AG04450 (cell line): ENCODE measurements at places on chromosomes 5 and 9.
A peak's percentile ranks its signal among the peaks of the same experiment; 100 is the strongest.

DNA sequence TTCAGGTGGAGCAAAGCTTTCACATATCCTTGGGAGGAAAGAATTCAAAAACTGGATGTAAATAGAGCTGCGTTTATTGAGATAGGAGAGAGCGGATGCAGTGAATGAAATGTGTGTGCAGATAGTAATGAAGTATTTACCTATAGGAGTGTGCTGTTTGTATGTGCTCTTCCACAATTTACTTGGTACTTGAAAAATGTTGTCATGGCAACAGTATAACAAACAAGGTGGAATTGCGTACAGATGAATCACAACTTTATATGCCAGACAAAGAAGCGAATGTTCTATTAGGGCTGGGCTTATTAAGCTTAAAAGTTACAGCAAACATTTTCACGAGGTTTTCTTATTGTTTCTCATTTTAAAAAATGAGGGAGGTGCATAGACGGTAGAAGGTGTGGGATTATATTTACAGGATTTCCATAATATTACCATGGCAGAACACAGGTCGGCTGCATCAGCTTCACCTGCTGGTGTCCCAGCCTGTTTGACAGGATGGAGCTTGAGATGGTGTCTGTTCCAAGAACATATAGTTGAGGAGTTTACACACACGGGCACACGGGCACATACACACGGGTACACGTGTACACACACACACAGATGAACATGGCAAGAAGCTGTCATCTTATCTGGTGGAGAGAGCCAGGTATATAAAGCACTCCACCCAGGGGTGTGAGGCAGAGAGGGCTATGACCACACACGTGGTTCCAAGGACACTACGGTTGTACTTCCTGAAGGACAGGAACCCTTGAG lies 155.7 kb downstream of the RMI1 start:
- no peak for DNase-seq

DNA sequence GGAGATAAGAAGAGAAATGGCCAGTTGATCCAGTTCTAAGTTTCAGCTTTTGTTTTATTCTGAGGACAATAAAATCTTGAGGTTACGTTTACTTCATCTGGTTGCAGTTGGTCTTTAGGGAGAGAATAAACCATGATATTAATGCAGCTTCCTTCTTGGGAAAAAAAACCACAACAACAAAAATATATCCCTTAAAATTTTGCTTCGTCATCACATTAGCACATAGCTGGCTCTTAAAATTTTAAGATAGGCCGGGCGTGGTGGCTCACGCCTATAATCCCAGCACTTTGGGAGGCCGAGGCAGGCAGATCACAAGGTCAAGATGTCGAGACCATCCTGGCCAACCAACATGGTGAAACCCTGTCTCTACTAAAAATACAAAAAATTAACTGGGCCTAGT lies 86.4 kb downstream of the EQTN start:
- DNase-seq: no peak

DNA sequence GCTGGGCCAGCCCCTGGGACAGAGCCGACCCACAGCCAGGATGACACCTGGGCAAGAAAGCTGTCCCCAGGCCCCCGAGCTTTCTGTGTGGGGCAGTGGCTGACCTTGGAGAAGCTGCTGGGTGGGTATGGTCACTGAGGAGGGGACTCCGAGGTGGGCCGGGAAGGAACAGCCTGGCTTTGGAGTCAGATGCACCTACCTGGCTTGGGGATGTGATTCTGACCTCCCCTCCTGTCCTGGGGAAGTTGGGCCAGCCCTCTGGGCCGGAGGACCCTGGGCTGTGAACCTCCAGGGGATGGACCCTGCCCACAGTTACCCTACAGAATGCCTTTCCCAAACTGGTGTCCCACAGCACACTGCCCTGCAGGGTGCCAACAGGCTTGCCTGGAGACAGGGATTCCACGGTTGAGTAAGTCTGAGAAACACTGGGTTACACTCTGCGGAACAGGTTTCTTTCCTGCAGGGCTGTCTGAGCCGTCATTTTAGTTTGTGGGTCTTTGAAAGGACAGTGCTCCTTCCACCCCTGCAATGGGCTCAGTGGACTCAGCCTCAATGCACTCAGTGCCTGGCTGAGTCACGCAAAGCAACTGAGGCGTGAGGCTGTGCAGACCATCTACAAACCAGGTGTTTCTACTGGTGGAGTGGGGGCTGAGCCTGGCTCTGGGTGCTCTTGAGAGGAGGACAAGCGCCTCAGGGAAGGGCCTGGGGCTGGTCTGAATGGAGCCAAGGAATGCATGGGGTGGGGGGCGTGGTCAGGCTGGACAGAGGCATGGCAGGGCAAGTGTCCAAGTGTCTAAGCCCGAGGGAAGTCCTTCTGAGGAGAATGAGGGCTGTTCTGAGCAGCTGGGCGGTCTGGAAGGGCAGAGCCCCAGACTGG lies 41.3 kb upstream of the PHYKPL start:
- DNase-seq: no peak

GRCh38 chr9:78015241-78015640 lies 16.4 kb downstream of the GNAQ start:
- DNase-seq: no peak

DNA sequence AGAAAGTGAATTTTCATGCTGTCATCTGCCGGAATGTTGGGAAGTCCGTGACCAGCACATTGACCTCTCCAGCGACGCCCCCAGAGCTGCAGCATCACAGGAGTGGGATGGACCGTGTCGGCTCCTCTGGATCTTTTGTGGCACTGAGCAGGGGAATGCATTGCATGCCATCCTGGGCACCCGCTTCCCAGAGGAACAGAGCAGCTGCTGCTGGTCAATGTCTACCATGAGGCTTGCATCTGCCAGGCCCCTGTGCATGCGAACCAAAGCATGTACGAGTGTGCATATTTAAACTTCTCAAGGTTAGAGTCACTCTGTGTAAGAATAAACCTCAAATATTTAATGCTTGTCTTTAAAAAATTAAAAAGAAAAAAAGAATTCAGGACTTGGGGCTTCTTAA lies 414.8 kb downstream of the GADD45G start:
- DNase-seq: no peak

GRCh38 chr9:71796100-71796767 lies 27.9 kb upstream of the CEMIP2 start:
- no peak for DNase-seq

DNA sequence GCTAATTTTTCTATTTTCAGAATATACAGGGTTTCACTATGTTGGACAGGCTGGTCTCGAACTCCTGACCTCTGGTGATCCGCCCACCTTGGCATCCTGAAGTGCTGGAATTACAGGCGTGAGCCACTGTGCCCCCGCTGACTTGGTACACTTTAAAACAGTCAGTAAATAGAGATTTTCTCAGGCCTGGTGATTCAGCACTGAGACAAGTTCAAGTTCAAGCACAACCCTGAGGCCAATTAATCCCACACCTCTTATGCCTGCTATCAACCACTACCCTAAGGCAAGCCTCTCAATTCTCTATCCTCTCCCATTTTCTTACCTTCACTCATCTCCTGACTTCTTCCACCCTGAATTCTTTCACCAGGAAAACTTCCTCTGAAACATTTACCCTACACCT lies 18.9 kb downstream of the MUSK start:
- DNase-seq: no peak

DNA sequence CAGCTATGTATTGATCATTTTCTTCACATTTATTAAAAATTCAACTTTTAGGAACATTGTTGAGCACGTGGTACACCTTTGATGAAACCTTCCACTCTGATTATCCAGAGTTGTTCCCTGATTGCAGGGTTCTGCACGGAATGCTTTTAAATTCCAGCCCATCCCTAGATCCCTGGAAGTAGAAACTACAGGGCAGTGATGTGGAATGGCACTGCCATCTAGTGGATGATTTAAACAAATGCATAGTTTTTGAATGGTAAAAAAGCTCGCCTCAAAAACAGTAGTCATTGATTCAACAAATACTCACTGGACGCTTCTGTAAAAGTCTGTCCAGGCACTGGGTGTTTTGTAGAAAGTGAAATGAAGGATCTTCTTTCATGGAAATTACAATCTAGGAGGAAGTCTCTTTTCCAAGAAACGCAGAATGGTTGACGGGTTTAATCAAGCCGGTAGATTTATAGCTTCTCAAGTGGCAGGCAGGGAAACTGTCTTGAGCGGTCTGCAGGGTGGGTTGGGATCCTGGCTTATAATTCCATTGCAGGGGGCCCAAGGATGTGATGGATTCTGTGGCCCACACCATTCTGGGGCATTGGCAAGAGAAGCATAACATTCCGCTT lies 118.4 kb downstream of the ARHGAP26 start:
- DNase-seq: no peak

DNA sequence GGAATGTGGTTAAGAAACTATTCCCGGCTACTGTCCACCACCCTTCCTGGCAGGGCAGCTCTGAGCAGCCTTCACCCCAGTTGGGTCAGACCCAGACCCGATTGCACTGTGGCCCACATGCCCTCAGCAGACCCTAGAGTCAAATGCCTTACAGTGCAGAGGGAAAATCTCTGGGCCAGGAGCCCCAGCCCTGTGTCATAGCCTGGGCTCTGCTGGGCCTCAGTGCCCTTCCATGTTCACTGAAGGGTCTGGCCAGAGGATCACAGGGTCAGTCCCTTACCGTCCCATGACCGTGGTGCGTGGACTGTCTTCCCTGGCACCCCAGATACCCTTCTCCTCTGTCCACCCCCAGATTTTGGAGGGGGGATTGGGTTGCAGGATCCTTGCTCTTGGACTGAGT lies 73.5 kb upstream of the COL5A1 start:
- no peak for DNase-seq

- no peak for DNase-seq
Observed at GRCh38 chr9:134381671-134382516, 55.6 kb downstream of the RXRA start.

GRCh38 chr5:178419651-178420050 lies 170.5 kb downstream of the COL23A1 start:
- no peak for DNase-seq

GRCh38 chr5:139676406-139676805 lies 28.3 kb downstream of the CXXC5 start:
- no peak for DNase-seq

DNA sequence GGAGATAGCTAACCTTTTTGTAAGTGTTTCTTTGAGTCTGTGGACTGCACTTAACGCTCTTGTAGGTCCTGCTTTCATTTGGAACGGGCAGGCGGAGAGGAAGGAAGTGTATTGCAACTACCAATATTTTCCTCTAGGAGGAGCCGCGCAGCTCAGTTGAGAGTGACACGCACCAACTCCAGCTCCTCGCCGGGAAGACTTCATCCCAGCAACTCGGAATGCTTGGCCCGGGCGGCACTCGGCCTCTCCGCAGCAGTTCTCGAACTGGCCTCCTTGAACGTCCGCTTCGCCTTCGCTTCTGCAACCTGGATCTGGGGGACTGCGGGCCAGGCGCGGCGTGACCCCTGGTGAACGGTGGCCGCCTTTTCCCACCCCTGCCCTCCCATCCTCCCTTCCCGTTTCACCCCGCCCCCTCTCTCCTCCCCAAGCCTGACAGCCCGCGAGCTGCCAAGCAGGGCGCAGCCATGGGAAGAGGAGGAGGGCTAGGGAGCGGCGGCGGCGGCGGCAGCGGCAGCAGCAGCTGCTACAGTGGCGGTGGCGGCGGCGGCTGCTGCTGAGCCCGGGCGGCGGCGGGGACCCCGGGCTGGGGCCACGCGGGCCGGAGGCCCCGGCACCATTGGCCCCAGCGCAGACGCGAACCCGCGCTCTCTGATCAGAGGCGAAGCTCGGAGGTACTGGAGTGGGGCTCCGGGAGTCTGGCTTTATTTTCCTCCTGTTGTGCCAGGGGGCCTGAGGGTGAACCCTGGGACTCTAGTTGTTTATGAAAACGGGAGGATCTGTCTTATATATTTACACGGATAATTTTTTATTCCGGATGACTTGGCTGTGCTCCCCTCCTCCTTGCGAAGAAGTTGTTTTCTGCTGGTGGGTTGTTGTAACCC lies at the start of gene GHR:
TSS of gene GHR (plus strand) at position 155 of the 881 bp plus-strand sequence. CDS start 142,436 bp downstream, outside the sequence.
- peak; percentile 72 for DNase-seq

- DNase-seq: no peak
Observed at GRCh38 chr9:76730801-76731200, 33.4 kb upstream of the PCA3 start.

DNA sequence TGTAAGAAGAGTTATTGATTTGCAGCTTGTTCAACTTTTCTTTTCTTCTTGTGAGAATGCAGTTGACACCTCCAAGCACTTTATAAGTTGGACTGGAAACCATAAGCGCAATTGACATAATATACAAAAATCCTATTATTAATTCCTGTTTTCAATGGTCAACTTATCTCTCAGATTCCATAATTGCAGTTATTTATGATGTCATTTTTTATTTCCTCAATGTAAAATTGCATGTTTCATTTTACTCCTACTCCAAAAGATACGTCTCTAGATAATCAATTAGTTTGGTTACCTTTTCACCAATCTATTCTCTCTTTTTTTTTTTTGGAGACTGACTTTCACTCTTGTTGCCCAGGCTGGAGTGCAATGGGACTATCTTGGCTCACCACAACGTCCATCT lies 1416.1 kb upstream of the CDH6 start:
- no peak for DNase-seq

DNA sequence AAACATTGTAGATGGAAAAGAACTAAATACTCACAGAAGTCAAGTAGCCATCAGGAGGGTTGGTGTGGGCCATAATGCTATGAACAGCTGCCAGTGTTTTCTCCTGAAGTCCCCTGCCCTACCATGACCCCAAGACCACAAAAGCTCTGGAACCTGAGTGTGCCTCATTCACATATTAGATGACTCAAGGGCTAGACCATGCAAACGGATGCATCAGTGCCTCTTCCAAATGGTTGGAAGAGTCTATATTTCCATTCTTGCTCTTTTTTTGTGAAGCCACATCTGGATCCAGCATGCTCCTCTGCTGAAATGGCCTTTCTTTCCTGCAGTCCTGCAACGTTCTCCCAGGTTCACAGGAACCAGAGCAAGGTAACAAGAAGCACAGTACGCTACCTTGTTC lies 136.6 kb upstream of the EPB41L4A start:
- DNase-seq: no peak

DNA sequence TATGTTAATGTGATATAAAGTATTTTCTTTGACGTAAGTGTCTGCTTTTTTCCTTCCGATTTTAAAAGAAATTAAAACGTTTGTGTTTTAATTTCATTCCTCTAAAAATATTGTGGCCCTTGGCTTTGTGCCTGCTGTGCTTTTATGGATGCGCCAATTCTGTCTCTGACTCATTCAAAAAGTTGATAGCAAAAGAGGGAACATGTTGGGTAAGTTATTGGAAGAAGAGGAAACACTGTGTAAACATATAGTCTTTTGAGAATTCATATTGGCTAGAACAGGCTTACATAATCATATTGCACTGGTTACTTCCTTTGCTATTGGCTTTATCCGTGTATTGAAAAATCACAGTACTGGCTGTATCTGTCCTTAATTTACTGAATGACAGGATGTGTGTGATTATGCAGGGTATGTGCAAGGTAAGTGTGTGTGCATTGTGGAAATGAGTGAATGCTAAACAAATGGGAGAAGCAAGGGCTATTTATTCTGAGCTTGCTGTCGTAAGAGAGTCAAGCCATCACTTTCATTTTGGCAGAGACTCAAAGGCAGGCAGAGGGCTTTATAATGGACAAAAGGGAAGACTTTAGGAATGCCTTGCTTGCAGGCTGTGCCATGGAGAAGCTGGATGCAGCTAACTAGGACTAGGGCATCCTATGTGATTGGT lies 67.8 kb downstream of the SGCD start:
- DNase-seq: no peak

- peak; percentile 26 for DNase-seq
Observed at GRCh38 chr5:78320401-78320800, 25.9 kb upstream of the AP3B1 start.
